Activated CD8-positive, alpha-beta memory T cell treated with anti-CD3 and anti-CD28 coated beads, Interleukin-2, amount 10 ng/mL, durations not matched to agents 7 days and 5 days (primary cell): ENCODE measurements at places on chromosomes 12 and 14. TPM values are rescaled to one million over a fixed set of nuclear protein-coding genes. Genes with fewer than 3 reads are reported as not detected.

The STAC3 gene
- 5.4 TPM for total RNA-seq

- DNase-seq: no peak
These were observed 46.1 kb downstream of the MSRB3 start for GRCh38 chr12:65324551-65324950.

DNA sequence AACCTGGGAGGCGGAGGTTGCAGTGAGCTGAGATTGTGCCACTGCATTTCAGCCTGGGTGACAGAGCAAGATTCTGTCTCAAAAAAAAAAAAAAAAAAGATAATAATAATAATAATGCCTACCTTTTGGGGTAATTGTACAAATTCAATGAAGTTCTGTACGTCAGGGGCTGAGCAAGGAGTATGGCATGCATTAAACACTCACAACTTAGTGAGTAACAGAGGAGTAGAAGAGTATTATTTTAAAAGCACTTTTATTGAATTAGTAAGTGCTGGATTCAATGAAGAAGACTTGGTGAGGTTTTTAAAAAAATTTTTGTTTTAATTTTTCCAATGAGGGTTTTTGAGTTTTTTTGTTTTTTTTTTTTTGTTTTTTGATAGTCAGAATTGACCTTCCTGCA lies 783.6 kb upstream of the TBX3 start:
- DNase-seq: no peak

GRCh38 chr14:91291786-91292405 lies 47.4 kb upstream of the GPR68 start:
- no peak for DNase-seq

DNA sequence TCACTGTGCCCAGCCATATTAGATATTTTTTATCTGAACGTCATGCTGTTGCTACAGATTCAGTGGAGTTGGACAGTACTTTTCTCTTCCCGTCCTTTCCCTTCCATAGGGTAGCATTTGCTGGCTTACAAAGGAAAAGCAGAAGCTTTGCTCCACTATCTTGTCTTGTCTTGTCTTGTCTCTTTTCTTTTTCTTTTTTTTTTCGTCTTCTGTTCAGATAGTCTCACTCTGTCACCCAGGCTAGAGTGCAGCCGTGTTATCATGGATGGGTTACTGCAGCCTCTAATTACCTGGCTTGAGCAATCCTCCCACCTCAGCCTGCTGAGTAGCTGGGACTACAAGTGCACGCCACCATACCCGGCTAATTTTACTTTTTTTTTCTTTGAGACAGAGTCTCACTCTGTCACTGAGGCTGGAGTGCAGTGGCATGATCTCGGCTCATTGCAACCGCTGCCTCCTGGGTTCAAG lies 21.1 kb downstream of the OR10G3 start:
- no peak for DNase-seq

The FBXO34 gene
- 22.1 TPM for total RNA-seq

The DDX23 gene
- total RNA-seq: 157 TPM
